ENCODE measurements at places on chromosomes 11 and 22.

DNA sequence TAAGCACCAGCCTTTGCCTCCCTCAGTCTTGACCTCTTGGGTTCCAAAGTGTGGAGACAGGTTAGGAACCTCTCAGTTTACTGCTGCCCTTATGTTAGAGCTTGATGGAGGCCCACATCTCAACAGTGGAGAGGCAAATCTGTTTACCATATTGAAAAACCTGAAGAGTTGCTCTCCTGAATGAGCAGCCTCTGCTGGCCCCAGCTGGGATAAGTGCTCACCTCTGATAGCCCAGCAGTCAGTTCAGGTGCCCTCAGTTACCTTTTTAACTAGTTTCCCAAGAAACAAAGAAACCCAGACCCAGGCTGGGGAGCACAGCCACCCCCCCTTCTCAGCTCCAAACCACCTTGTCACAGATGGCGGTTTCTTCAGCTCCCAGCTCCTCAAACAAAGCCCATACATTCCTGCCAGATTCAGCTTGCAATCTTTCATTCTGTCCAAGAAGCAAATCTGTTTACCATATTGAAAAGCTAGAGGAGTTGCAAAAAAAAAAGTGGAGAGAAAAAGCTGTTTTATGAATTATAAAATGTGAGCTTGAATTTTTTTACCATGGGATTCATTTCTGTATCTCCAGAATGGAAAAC is 57.2 kb downstream of the PPFIBP2 start:
- no peak for DNase-seq

GRCh38 chr22:29167032-29167911 is 38.4 kb upstream of the EMID1 start:
- DNase-seq: peak; percentile 89

- no peak for DNase-seq
Measured at GRCh38 chr11:68968306-68969250, 12.2 kb downstream of the MRGPRD start.

- DNase-seq: no peak
Measured at GRCh38 chr22:39943337-39943736, 16.9 kb upstream of the TMA7B start.

DNA sequence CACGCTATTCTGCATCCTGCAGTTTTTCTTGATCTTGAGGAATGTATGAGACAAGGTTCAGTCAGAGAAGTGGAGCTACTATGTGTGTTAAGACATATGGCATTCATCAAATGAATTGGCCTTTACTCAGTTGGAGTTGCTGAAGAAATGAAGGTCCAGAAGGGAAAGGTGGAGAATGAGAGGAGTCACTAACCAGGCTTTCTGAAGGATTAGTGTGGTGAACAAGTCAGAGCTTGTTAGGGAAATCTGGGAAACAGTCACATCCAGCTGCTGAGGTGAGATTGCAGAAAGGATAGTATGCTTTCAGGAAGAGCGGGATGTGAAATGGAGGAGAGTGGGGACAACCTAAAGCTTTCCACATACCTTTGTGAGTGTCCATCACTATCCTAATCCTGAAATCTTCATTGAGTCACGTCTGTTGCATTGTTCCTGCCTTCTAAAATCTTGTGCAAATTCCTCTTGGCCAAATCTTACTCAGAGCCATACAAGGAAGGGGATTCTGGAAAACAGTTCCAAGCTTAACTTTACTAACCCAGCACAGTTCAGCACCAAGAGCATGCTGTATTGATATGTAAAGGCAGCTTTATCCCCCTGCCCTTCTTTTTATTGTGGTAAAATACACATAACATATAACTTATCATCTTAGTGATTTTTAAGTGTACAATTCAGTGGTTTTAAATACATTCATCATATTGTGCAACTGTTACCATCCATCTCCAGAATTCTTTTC is 11.4 kb upstream of the PITPNB start:
- no peak for DNase-seq

DNA sequence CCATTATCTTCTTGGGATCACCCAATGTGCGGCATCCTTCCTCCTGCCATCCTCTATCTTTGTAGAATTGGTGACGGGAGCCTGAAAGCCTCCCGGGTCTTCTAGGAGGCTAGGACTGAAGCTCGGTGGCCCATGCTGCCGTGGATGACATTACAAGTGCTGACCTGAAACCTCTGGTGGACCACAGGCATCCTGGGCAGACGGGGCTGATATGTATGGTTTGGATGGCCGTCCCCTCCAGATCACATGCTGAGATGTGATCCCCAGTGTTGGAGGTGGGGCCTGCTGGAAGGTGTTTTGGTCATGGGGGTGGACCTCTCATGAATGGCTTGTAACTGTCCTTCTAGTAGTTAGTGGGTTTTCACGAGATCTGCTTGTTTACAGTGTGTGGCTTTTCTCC is 1525.8 kb downstream of the BRD1 start:
- no peak for DNase-seq

- DNase-seq: no peak
Measured at GRCh38 chr11:272195-272930, 5.8 kb upstream of the NLRP6 start.

GRCh38 chr11:19805376-19805775 is 92.7 kb downstream of the NAV2 start:
- no peak for DNase-seq

- peak; percentile 50 for DNase-seq
Measured at GRCh38 chr11:77449060-77449521, 24.8 kb downstream of the PAK1 start.

- DNase-seq: no peak
Measured at GRCh38 chr11:71237853-71238252, 14.5 kb downstream of the SHANK2 start.

GRCh38 chr11:57491371-57492061 is 24.0 kb downstream of the SLC43A1 start:
- peak; percentile 74 for DNase-seq

- peak; percentile 32 for DNase-seq
Measured at GRCh38 chr11:117145393-117145761, 1.3 kb downstream of the PAFAH1B2 start.

DNA sequence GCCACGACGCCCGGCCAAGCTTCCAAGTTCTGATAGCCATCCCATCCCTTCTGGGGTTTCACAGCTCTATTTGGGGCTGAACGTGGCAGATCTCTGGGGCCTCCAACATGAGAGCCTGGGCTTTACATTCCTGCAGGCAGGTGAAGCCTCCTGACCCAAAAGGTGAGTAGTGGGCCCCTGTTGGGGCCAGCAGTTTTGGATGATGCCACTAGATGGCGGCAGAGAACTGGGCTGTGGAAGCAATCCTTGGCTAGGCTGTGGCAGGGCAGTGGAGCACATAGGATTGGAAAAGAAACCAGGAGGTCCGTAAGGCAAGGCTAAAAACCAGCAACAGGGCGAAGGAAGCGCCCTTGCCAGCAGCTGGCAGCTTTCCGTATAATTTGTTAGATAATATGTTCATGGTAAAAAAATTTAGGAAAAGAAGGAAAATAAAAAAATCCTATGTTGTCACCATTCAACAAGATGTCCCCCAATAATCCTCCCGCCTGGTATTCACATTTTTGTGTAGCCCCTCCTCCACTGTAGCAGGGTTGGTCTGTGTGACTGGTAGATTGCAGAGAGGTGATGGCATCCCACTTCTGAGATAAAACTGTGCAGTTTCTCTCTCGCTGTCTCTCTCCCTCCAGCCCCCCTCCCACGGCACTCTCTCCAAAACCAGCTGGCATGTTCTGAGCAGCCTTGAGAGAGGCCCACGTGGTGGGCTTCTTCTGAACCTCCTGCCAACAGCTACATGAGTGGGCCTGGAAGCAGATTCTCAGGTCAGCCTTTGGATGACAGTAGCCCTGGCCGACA is 43.6 kb upstream of the OR4B1 start:
- peak; percentile 73 for DNase-seq

GRCh38 chr22:26806445-26807175 is 149.2 kb downstream of the MIAT start:
- no peak for DNase-seq

DNA sequence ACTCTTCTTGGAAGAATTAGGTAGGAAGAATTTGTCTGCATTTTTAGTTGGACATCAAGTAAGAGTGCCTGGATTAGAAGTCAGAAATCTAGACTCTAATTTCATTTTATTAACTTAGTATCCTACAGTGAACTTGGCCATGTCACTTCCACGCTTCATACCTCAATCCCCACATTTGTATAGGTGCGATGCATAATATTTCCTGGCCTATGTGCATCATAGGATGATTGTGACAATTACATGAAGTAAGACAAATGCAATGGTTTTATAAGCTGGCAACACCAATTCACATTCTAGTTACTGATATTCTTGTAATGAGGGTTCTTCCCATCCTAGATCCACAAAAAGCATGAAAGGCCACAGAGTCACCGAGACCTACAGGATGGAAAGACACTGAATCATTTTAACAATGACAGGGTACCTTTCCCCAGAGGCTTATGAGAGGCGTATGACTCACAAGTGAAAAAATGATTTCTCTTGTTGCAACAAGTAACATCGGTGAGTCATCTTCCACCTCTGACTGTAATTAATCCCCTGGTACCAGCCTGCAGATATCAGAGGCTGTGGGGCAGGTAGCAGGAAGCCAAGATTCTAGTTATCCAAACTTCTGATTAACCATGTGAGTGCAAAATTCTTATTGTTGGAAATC is 56.0 kb upstream of the OR5AK2 start:
- no peak for DNase-seq

- no peak for DNase-seq
Measured at GRCh38 chr11:115693002-115693401, 188.8 kb upstream of the CADM1 start.

DNA sequence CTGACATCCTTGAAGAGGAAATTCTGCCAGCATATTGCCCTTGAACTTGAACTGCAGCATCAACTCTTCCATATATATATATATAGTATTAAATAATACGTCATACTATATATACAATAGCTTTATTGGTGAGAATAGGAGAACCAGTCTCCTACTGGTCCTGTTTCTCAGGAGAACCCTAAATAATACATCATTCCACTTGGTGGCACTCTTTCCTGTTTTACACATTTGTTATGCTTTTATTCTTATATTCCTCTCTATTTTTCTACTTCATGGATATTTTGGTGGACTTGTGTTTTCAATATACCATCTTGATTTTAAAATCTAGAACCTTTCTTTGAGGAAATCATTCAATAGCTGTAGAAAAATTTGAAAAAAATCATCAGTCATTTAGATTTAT is 193.3 kb downstream of the TRPC6 start:
- no peak for DNase-seq

GRCh38 chr22:20625270-20625669 is 117.9 kb downstream of the MED15 start:
- no peak for DNase-seq

GRCh38 chr11:6606471-6607189 is 3.1 kb downstream of the ILK start:
- DNase-seq: peak; percentile 84

DNA sequence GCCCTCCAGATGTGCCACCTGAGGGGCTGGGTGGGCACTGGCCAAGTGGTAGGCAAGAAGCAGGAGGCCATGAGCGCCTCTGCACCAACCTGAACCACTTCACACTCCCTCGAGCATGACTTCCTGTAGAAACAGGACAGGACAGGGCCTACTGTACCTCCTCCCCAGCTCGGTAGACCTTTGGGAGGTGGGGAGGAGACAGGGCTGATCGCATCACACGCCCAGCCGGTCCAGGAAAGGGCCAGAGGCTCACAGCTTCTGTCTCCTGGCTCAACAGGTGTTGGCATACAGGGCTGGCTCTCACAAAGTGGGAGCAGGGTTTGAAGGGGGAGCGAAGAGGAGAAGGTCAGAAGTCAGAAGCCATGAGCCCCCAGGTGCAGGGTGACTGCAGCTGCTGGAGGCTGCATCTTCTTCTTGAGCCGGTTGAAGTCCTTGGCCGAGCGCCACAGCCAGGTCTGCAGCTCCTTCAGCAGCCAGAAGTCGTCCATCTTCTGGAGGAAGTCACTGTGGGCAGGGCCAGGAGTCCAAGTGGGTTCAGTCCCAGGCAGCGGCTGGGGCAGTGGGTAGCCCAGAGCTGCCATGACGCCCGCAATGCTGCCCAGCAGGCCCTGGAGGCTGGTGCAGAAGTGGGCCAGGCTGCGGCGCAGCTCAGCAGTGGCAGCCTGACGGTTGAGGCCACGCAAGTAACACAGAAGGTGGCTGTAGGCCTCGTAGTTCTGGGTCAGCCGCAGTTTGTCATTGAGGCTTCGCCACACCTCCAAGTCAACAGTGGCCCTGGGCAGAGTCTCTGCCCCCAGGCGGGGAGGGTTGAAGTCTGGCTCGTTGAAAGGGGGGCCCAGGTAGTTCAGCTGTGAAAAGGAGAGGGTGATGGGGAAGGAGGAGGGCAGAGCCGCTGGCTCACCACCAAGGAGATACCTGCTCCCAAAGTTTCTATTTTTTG is 8.3 kb downstream of the CLCF1 start:
- no peak for DNase-seq

- DNase-seq: no peak
Measured at GRCh38 chr11:70332567-70332966, 62.1 kb downstream of the PPFIA1 start.

GRCh38 chr11:7457211-7457610 is 28.1 kb upstream of the OLFML1 start:
- no peak for DNase-seq

DNA sequence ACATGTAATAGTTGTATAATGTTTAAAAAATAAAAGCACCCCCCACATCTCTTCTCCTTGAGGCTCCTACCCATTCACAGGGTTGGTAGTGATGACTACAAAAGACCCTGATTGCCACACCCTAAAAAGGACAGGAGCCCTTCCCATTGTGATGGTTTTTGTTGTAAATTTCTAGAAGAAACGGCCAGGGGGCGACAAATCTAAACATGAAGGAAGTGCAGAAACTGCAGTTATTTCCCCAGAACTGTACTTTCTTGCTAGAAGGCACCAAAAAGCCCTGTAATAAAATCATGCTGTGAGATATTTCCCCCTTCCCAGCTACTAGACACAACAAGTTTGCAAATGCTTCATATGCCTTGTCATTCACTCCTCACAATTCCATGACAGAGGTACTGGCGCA is 10.8 kb downstream of the PRR5L start:
- DNase-seq: peak; percentile 16

GRCh38 chr11:35223371-35223796 is 84.4 kb downstream of the CD44 start:
- DNase-seq: no peak

- no peak for DNase-seq
Measured at GRCh38 chr22:38623351-38623750, 32.8 kb downstream of the FAM227A start.

DNA sequence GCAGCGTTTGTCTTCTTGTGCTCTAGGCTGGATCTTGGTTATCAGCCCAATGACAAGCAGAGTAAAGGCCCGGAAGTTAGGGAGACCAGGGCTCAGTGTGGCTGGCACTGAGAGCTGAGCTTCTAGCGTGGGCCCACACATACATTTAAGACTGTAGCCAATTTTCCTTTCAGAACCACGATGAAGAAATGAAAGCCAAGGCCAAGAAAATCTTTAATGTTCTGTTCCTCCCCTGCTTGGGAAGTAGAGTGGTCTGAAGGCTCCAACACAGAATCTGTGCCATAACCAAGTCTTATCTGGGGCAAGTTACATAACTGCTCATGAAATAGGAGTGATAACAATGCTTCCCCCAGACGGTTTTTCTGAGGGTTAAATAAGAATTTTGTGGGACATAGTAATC is 4.7 kb upstream of the ST3GAL4 start:
- no peak for DNase-seq

Measured in GM13976 (cell line).